ENCODE measurements at places on chromosomes 5 and 9. TPM values are rescaled to one million over a fixed set of nuclear protein-coding genes. Genes with fewer than 3 reads are reported as not detected.

Gene PCDHGB2
- 4.3 TPM for total RNA-seq

Gene PRDM9
- total RNA-seq, result not detected

DNA sequence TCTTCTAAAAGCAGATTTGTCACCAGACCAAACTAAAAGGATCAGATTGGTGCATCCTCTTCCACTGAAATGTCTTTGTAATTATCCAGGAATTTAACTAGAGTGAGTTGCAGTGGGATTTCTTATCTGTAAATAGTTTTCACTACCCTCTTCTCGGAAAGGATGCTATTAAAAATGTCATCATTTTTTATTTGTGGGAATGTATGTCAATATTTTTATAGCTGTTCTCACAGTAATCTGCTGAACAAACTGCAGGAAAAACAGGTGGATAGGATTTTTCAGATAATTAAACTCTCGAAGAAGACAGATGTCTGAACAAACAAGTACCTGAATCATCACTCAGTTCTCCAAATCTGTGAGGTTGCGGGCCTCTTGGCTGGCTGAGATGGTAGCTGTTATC, 62.7 kb downstream of the RAB14 start:
- no peak for DNase-seq

DNA sequence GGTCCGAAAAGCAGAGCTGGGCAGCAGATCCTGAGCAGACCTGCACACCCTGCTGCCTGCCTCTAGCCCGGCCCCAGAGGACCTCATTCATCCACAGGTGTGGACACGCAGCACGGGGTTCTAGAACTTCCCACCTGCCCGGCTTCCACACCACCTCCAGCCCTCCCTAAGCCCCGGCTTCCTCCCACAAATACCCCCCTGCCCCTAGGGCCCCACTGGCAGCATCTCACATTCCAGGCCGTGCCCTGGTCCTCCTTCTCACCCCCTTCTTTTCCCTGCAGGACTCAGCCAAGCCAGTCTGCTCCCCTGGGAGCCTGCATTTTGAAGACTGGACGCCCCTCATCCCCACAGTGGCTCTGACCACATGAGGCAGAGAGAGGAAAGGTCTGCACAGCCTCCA, 138.9 kb downstream of the ADAMTS2 start:
- no peak for DNase-seq

GRCh38 chr5:13553896-13554295, 390.6 kb downstream of the DNAH5 start:
- no peak for DNase-seq

Data from ureter (tissue), 1 donor.